ENCODE measurements at places on chromosomes 7 and 10. TPM values are rescaled to one million over a fixed set of nuclear protein-coding genes. Genes with fewer than 3 reads are reported as not detected.

CALML3 gene
- total RNA-seq = not detected

OR2A12 gene
- not detected for total RNA-seq

C10orf105 gene
- total RNA-seq = 0.11 TPM

CPA4 gene
- not detected for total RNA-seq

CLCN1 gene
- not detected for total RNA-seq

BUD23 gene
- total RNA-seq = 60.6 TPM

AGAP9 gene
- total RNA-seq = 12.3 TPM

AEBP1 gene
- 7.8 TPM for total RNA-seq

C10orf53 gene
- total RNA-seq = not detected

BTBD16 gene
- not detected for total RNA-seq

MSMB gene
- not detected for total RNA-seq

ZNF37A gene
- 22.8 TPM for total RNA-seq

NME8 gene
- total RNA-seq = not detected

TRIL gene
- total RNA-seq = not detected

GIMAP8 gene
- total RNA-seq = 59.0 TPM

PDZD7 gene
- 1.1 TPM for total RNA-seq

TDRD1 gene
- 0.39 TPM for total RNA-seq

TAS2R60 gene
- total RNA-seq = 0.36 TPM

GFRA1 gene
- total RNA-seq = not detected

CYP3A7 gene
- total RNA-seq = not detected

TMEM236 gene
- total RNA-seq = 0.17 TPM

PSMA2 gene
- total RNA-seq = 35.6 TPM

TSPAN14 gene
- total RNA-seq = 151 TPM

ZCWPW1 gene
- total RNA-seq = 12.4 TPM

LRRC4 gene
- total RNA-seq = not detected

CXCL12 gene
- total RNA-seq = not detected

NUPR2 gene
- total RNA-seq = not detected

DPP6 gene
- not detected for total RNA-seq
